ENCODE measurements at places on chromosomes 1 and 21.

DNA sequence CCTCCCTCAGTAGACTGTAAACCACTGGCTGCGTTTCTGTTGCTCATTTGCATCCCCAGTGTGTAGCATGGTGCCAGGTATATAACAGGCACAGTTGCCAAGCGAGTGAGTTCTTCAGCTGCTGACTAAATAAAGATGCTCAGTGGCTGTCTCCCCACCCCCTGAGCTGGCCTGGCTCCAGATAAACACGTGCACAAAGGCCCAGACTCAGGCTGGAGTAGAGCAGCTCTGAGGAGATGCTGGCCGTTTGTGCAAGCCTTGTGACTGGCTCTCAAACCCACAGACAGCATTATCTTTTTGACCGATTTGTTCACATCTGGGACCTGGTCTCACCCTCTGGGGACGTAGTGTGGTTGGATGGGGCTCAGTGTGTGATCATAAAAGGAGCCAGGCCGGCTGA is 7.1 kb downstream of the CHRNB2 start:
- no peak for DNase-seq

DNA sequence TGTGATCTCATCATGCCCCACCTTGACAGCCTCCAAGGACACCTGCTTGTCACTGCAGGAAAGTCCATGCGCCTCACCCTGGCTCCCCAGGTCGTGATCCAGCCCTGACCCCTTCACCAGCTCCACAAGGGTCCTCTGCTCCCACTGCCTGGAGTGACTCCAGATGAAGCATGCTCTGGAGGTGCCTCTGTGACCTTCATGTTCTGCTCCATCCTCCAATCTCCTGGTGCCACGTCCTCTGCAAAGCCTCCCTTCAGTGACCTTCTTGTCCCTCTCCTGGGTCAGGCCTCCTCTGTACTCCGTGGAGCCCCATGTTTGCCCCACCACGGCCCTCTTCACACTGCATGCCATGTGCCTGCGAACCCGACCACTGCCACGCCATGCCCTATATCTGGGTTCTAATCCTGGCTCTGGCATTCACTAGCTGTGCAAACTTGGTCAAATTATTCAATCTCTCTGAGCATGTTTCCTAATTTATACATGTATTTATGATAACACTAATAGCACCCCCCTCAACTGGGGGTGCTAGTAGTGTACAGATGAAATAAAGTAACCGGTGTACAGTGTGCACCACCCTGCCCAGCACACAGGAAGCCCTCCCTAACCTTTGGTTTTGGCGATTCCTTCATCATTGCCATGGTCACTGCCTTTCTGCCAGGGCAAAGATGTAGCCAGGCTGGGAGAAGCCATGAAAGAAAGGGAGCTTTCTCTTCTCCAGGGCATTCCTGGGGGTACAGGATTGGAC is 77.4 kb downstream of the STUM start:
- no peak for DNase-seq

DNA sequence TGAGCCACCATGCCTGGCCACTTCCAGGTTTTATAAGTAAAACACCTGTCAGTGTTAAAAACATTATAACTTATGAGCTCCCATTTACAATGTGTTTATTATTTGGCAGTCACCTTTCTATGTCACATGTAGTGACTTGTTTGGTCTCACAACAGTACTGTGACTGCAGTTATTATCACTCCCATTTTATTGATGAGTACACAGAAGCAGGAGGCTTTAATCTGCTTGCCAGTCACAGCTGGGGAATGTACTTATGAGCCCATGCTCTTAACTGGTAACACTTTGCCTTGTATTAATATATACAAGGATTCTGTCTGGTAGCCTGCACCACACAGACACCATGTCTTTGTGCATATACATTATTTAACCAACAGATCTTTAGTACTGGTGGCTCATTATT is 31.1 kb upstream of the BACH1 start:
- no peak for DNase-seq

DNA sequence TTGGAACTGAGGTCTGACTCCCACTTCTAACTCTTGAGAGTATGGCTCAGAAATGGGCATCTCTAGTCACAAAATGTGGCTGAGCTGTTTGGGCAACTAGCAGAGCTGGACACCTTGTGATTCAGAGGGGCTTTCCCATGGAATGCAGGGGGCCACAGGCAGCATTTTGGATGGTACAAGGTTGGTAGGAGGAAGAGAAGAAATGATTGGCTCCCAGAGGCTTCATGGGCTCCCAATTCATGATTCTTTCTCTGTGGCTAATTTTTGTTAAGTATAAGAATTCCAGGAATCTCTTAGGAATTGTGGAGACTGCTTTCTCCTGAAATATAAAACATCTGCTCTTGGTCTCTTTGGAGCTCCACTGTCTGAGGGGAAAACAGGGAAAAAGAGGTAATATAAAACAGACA is 49.7 kb downstream of the PBX1 start:
- DNase-seq: no peak

- no peak for DNase-seq
Observed at GRCh38 chr21:41769521-41769920, 2.7 kb upstream of the RIPK4 start.

- no peak for DNase-seq
Observed at GRCh38 chr1:36014722-36015220, 69.1 kb upstream of the TEKT2 start.

DNA sequence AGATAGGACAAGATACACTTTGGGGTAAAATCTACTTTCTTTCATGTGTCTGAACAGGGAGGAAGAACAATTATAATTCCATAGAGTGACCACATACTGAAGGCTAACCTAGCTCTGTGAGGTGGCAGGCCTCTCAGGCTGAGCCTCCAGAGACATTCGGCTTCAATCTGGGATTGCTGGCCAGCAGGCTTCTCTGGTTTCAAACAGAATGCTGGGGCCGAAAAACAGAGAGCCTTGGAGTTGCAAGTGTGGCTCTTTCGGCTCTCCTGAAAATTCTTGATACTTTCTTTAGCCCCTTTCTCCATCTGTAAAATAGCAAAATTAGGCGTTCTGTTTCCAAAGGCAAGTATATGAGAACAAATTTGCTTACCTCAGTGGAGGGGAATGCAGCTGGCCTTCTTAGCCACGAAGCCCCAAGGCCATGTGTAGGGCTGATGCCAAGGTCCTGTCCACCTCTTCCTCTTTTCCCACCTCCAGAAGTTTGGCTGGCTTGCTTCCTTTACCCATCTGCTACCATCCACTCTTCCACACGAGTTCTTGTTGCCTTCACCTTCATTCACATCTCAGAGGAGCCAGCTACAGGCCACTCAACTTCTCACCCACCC is 30.0 kb upstream of the UBE2U start:
- no peak for DNase-seq

DNA sequence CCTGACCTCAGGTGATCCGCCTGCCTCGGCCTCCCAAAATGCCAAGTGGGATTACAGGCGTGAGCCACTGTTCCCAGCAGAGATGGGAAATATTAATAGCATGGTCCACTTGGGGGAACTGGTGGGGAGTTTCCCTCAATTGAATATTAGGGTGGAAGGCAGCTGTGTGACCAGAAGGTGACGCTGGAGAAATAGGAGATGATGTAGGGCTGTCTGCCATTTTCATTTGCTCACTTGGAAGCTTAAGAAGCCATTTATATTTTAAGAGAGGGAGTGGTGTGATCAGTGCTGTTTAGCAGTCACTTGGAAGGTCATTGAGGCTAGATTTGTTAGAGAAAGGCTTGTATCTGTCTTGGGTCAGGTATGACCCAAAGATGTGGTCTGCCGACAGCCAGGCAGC is 19.9 kb downstream of the KDM4A start:
- no peak for DNase-seq

GRCh38 chr1:51650198-51650597 is 33.3 kb downstream of the OSBPL9 start:
- no peak for DNase-seq

DNA sequence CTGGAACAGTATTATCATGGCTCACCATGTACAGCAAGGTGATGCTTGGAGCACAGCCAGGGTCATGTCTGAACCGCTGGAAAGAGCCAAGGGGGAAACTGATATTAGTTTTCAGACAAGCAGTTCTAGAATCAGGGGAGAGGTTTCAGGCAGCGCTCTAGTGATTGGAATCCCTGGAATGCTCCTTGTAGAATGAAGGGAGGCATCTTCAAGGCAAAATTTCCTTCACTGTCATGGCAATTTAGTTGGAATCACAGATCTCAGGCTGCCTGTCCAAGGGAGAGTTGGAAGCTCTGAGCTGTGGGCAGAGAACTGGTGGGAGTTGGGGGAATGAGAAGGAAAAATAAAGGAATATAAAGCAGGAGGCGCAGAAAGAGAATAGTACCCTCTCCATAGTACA is 737.1 kb downstream of the PTPRU start:
- no peak for DNase-seq

- DNase-seq: no peak
Observed at GRCh38 chr1:230825761-230826160, 42.6 kb downstream of the C1orf198 start.

DNA sequence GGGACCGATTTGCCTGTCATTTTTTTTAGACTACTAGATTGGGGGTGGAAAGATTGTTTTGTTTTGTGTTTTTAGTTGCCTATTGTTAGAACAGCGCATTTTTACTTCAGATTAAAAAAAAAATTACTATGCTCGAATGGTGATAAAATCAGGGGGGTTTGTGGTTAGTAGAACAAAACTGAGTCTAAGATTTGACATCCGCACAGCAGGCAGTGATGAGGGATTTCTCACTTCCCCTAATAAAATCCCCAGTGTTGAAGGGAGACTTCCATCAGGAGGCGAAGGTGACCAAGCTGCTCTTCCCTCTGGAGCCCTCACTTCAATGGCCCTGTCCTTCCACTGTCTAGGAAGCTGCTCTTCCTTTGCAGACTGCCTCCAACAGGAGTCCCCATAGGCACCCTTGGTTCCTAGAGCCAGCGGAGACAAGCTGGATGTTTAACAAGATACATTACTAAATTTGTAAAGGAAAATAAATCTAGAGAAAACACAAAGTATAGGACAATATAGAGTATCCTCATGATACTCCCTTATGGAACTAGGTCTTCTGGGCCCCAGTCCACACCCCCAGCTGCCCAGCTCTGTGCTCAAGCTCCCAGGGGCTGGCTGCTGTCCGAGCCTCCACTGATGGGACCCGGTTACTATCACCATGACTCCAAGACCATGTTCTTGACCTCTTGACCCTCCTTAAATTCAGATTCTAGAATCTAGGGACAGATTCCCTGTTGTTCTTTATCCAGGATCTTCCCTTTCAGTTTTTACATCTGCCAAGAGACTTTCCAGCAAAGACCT is 31.0 kb downstream of the TENT5C start:
- DNase-seq: no peak

GRCh38 chr1:97571760-97572159 is 349.1 kb downstream of the DPYD start:
- no peak for DNase-seq

DNA sequence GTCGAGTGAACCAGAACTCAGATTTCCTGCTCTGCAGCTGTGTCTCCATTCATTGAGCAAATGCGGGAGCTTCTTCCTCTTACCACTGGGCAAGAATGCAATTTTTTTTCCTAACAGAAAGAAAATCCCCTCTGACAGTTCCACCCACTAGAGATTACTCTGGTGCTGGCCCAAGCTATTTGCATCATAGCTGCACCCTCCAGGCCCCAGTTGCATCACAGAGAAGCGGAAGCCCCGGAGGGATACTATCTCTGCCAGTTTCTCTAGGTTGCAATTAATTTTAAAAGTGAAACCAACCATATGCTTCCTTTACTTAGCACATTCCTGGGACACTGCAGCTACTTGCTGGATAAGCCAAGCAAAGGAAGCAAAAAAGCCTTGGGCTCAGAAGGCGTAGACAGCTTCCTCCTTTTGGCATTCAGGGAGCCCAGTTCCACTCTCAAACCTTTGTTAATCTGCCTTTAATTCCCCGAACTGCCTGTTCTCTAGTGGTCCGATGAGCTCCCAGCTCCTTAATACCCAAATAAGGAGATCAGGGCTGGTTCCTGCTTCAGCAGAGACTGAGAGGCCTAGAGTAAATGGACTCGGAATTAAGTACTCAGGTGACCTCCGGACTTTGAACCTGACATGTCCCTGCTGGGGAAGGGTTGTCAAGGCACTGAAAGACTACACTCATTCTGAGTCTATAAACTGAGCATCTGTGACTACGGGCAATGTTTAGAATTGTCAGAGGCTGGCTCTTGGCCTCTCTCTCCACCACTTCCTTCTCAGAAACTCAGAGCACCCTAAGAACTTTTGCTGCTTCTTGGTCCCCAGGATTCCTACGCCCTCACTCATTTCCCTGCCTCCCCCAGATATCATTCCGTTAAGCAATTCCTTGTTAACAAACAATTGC is 72.5 kb upstream of the TNFSF18 start:
- no peak for DNase-seq

DNA sequence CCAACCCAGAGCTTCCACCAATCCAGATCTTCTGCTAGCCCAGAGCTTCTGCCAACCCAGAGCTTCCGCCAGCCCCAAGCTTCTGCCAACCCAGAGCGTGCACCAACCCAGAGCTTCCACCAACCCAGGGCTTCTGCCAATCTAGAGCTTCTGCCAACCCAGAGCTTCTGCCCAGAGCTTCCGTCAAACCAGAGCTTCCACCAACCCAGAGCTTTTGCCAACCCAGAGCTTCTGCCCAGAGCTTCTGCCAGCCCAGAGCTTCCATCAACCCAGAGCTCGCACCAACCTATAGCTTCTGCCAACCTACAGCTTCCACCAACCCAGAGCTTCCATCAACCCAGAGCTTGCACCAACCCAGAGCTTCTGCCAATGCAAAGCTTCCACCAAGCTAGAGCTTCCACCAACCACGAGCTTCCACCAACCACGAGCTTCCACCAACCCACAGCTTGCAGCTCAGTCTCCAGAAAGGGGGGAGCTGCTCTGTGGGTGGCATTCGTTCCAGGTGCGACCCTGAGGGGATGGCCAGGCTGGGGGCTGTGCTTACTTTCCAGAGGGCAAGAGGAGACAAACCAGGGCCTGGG is 23.8 kb downstream of the CRYAA start:
- no peak for DNase-seq

DNA sequence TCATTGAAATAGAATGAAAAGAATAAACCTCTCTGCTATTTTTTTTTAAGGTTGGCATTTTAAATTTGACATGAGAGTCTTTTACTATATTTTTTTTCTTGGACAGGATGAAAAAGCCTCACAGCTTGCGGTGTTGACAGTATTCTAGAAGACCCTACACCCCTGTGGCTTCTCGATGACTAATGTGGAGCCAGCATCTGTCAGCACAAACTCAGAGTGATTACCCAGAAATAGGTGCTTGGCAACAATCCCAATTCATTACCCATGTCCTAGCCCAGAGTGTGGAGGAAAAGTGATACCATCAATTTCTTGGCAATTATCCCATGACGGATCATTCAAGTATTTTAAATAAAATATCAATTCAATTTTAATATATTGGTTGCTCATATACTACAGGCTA is 186.8 kb upstream of the MAP1LC3C start:
- no peak for DNase-seq

GRCh38 chr1:76465030-76465429 is 390.5 kb downstream of the ST6GALNAC3 start:
- DNase-seq: no peak
